Pons (tissue), 1 donor: ENCODE measurements at places on chromosomes 13 and 19.
A peak's percentile ranks its signal among the peaks of the same experiment; 100 is the strongest.

GRCh38 chr13:42649831-42650230 is 75.9 kb downstream of the TNFSF11 start:
- DNase-seq, result no peak

DNA sequence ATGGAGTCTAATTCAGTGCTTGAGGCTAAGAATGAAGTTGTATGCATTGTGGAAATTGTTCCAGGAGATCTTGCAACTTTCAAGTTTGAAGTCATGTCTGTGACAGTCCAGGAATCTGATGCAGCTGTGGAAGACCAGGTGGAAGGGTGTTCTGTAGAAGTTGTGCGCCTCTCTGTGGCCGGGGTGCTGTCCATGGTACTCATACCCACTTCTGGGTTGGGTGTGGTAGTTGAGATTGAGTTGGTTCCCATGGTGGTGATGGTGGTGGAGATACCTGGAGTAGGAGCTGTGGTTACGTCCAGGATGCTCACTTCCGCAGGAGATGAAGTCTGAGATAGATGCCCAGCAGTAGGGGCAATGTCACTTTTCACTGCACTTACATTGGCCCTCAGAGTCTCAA is 44.3 kb downstream of the MUC16 start:
- no peak for DNase-seq

- peak; percentile 37 for DNase-seq
These were observed 8.0 kb downstream of the LILRB4 start for GRCh38 chr19:54670576-54671357.

- peak; percentile 34 for DNase-seq
These were observed 2.7 kb upstream of the HNRNPL start for GRCh38 chr19:38852231-38853044.

DNA sequence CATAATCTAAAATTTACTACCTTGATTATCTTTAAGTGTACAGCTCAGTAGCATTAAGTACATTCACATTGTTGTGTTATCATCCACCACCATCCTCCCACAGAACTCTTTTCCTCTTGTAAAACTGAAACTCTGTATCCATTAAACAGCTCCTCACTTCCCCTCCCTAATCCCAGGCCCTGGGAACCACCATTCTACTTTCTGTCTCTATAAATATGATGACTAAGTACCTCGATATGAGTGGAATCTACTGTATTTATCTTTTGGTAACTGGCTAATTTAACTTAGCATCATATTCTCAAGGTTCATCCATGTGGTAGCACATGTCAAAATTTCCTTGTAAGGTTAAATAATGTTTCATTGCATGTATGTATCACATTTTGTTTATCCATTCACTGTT is 49.0 kb upstream of the POMP start:
- no peak for DNase-seq

DNA sequence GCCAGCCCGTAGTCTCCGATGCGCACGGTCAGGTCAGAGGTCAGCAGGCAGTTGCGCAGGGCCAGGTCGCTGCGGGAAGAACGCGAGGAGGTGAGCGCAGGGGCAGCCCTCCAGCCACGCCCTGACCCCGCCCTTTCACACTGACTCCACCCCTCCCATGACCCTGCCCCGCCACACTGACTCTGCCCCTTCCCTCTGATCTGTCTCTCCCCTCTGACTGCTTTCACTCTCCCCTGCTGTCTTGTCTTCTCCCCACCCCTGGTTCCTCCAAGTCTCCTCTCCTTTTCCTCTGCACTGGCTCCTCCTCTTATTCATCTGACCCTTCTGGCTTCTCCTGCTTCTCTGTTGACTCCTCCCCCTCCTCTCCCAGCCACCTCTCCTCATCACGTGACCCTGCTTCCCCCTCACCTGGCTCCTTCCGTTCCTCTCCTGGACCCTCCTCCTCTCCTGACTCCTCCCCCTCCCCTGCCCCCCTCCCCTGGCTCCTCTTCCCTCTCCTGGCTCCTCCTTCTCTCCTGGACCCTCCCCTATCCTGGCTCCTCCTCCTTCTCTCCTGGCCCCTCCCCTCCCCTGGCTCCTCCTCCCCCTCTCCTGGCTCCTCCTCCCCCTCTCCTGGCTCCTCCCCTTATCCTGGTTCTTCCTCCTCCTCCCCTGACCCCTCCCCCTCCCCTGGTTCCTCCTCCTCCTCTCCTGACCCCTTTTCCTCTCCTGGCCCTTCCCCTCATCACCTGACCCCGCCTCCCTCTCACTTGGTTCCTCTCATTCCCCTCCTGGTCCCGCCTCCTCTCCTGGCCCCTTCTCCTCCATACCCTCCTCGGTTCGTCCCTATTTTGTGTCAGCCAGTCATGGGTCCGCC is 9.9 kb downstream of the LMTK3 start:
- peak; percentile 57 for DNase-seq

GRCh38 chr13:105783261-105783660 is 752.2 kb downstream of the EFNB2 start:
- no peak for DNase-seq

DNA sequence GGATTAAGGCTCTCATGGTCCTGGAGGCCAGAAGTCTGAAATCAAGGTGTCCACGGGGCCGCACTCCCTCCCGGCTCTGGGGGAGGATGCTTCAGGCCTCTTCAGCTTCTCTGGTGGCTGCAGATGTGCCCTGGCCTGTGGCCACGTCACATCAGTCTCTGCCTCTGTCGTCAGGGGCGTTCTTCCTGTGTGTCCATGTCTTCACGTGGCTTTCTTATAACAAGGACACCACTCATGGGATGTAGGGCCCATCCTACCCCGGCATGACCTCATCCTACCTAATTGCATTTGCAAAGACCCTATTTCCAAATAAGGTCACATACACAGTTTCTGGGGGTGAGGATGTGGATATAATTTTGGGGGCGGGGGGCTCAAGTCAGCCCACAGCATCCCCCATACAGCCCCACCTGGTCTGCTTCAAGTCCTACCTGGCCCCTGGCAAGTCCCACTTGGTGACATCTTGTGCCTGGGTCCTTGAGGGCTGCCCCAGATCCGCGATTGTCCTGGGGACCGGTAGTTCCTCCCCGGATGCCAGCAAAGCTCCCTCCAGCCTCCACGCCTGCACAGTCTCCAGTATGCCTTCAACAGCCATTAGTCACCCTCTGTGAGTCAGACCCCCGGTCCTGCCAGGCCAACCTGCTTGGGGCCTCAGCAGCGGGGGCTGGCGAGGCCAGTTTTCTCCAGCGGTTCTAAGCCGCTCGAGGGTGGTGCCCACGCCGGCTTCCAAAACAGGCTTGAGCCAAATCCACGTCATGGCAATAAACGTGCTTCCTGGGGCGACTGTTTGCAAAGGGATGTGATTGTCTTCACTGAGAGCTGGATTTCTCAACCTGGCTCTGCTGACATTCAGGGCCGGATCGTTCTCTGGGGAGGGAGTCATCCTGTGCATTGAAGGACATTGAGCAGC is 32.2 kb downstream of the MYO9B start:
- peak; percentile 53 for DNase-seq

- no peak for DNase-seq
These were observed 45.9 kb upstream of the TFDP1 start for GRCh38 chr13:113538689-113539058.

DNA sequence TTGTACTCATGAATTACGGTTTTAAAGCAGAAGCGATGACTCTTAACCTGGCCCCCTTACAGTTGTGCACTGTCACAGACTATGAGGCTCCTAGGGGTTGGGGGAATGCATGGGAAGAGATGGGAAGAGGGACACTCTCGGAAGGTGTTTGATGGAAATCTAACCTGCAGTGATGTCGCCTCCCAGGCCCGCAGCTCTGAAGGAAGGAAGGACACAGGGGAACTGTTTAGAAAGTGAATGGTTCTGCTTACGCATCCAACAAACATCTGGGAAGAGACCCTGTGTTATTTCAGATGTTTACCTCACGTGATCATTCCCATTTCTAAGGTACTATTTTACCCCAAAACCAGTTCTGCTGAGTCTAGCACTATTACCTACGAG is 48.0 kb upstream of the SLC7A9 start:
- DNase-seq, result no peak

GRCh38 chr13:33911521-33911920 is 93.6 kb downstream of the RFC3 start:
- DNase-seq, result no peak

DNA sequence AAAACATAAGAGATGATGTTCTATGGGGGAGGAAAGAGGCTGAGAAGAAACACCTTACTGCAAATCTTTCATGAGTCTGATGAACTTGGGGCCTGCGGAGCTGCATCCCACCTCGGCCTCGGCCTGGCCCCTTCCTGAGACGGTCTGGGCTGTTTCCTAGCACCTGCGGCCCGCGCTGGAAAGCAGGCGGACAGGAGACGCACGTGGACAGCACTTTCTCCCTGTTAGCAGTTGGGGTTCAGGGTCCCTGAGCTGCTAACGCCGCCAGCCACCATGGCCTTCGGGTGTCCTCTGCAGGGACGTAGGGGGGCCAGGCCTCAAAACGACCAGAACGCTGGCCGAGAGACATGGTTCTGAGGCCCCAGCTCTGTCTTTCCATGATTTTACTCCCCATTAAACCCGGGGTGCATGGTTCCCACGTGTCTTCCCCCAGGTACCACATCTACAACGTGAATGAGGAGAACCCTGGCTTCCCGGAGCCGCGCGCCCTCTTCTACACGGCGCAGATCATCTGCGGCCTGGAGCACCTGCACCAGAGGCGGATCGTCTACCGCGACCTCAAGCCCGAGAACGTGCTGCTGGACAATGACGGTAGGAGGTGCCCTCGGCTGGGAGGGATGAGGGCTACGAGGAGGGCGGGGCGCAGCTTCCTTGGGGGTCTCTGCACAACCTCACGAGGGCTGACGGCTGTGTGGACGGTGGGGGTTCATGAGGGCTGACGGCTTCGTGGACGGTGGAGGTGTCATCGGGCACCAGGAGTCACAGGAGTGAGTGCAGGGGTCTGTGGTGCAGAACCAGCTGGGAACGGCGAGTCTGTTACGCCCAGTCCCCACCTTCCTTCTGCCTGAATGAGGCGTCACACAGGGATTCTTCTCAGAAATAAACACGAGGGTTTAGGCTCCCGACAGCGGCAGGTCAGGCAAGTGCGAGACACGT is 4.3 kb downstream of the GRK1 start:
- no peak for DNase-seq

- no peak for DNase-seq
These were observed 104.8 kb downstream of the TNFRSF19 start for GRCh38 chr13:23674795-23675640.

DNA sequence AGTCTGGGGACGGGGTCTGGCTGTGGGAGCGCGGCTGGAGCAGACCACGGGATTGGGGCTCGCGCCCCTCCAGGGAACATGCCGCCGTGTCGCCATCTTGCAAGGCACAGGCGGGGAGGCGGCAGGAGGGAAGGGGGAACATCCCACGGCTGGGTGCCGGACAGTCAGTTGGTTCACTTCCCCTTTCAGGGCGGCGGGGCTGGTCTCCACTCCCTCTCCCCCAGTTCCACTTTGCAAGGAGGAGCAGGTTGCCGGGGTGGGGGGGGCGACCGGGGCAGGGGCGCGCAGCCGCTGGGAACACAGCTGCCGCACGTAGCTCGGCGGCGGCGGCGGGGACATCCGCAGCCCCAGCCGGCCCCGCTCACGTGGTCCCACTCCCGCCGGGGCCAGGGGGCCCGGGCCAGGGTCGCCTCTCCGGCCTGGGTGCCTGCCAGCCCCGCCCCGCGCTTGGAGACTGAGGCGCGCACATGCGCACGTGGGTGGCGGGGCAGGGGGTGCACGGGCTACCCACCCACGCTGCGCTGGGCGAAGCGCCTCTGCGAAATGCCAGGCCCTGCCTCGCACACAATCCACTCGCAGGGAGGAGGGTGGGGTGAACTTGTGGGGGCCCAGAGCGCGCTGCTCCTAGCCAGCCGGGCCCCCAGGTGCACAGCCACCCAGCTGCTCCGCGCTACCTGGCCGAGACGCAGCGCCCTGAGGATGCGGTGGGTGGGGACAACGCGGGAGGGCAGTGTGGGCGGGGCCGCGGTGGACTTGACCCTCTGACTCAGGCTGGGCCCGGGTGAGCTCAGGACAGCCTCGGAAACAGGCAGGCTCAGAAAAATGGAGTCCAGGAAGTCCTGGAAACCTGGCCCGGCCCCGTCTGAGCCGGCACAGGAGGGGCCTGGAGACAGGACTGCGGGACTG is 6.4 kb downstream of the KLF16 start:
- no peak for DNase-seq

GRCh38 chr19:47104680-47105079 is 8.9 kb downstream of the ZC3H4 start:
- DNase-seq, result no peak

DNA sequence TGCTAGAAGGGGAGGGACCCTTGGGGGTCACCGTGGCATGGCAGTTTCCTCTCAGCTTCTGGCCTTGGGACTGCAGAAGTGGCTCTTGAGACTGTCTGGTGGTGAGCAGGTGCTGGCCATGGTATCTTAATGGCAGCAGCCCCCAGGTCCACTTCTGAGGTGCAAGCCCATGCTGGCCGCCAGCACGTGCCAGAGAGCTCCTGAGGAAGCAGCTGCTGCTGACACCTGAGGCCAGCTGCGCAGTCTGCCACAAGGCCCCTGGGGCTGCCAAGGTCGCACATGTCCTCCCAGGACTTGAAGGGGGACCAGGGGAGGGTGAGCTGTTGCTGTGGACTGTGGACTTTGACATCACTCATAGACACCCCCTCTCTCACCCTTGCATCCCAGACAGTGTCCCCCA is 48.0 kb downstream of the NFIX start:
- DNase-seq, result no peak

- DNase-seq, result peak; percentile 9
These were observed 1.6 kb downstream of the RPL18 start for GRCh38 chr19:48617146-48617937.

DNA sequence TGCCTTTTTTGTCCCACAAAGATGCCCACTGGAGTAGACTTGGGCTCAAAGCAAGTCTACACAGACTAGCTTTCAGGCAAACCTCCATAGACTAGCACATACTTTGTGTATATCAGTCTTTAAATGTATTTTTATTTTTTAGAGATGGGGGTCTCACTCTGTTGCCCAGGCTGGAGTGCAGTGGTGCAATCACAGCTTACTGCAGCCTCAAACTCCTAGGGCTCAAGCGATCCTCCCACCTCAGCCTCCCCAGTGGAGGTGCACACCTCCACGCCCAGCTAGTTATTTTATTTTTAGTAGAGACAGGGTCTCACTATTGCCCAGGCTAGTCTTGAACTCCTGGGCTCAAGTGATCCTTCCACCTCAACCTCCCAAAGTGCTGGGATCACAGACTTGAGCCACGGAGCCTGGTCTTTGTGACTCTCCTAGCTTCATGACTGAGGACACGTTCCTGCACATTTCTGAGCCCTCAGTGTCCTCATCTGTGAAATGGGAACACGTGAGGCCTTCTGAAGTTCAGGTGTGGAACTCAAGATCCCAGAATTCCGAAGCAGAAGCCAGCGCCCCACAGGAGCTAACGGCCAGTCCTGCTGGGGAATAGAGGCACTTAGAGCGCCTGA is 5.1 kb upstream of the TPM4 start:
- DNase-seq, result no peak

DNA sequence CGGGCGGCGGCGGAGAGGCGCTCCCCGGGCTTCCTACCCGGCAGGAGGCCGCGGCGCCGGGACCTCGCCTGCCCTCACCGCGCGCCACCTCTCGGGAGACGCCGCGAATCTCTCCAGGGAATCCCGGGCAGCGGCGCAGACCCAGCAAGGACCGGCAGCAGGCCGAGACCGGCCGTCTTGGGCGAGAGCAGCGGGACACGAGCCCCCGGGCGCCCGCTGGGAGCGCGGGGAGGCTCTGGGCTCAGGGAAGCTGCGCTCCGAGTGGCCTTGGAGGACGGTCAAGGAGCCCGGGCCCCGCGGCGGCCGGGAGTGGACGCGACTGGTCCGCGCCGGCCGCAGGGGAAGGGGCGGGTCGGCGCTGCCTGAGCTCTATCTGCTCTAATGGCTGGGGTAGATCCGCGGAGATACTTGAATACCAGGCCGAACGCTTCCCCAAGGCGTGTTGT is 14.7 kb downstream of the CDX2 start:
- no peak for DNase-seq
